Upper lobe of left lung (tissue), 6 donors: ENCODE measurements at places on chromosomes 5 and 9. TPM values are rescaled to one million over a fixed set of nuclear protein-coding genes. Genes with fewer than 3 reads are reported as not detected.

DNA sequence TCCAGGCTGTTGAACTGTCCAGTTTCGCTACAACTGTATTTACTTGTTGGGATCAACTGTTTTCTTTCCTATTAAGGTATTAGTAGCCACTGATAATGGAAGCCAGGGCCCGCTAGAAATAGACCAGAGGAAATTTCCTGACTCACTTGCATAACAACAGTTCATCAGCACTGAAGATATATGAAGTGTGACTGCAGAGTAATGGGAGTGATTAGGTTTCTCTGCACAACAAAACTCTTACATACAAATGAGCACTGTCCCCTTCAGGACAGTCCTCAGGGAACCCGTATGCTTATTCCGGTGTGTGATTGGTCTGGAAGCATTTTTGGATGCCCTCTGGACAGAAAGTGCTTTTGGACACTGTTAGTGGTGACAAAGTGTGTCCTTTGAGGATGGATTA, 55.3 kb downstream of the LIX1 start:
- H3K36me3 ChIP-seq: no peaks in the 10 kb centered on the region
- DNase-seq: no peak
- no peaks in the 10 kb centered on the region for H3K4me1 ChIP-seq
- no peak overlapping the region for H3K4me3 ChIP-seq
- H3K27ac ChIP-seq: no peak overlapping the region

DNA sequence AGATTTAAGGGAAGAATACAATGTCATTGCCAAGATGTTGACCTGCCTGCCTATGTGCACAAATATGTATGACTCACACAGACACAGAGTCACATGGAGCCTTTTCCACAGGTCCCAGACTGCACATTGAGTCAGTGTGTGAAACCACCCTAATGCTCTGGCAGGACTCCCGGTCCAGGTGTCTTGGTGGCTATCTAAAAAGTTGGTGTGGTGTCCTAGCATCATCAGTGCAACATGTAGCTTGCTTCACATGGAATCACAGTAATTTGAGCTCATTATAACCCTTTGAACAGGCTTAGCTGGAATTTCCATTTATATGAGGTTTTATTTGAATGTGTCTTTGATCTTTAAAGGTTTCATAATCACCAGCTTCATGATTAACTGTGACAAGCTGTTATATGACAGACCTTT, 10.7 kb downstream of the IFNA5 start:
- no peaks in the 10 kb centered on the region for H3K4me1 ChIP-seq
- no peaks in the 10 kb centered on the region for H3K27me3 ChIP-seq
- no peaks in the 10 kb centered on the region for H3K36me3 ChIP-seq
- no peak overlapping the region for H3K27ac ChIP-seq

- H3K27ac ChIP-seq: peak overlapping the region; percentile 80
- no peaks in the 10 kb centered on the region for H3K27me3 ChIP-seq
- peak overlapping the region; percentile 73 for H3K4me3 ChIP-seq
- no peak for DNase-seq
- H3K36me3 ChIP-seq: peaks cover 9% of the 10 kb centered on the region
- peaks cover 36% of the 10 kb centered on the region for H3K4me1 ChIP-seq
Observed at GRCh38 chr9:34375901-34376595, 650 bp downstream of the MYORG start.

DNA sequence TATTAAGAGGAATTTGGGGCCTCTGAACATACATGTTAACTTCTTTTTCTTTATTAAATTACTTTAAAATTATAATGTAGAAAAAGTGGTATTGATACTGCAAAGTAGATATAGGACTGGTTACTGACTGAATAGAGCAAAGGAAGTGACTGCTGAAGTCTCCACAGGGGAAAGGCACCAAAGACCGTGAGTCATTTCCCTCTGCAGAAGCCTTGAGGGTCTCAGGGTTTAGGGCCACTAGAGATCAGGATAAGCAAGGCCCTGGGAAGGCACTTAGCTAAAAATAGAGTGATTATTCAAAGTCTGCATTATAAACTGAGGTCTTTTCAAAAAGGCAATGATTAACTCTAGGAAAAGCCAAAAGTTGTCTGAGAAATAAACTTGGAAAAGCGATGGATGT, 44.7 kb upstream of the ITGA1 start:
- peaks cover 8% of the 10 kb centered on the region for H3K4me1 ChIP-seq
- no peaks in the 10 kb centered on the region for H3K36me3 ChIP-seq
- H3K27ac ChIP-seq: no peak overlapping the region

- DNase-seq: no peak
- H3K36me3 ChIP-seq: no peaks in the 10 kb centered on the region
- no peak overlapping the region for H3K27ac ChIP-seq
- no peak overlapping the region for H3K4me3 ChIP-seq
- no peaks in the 10 kb centered on the region for H3K4me1 ChIP-seq
Observed at GRCh38 chr5:36585701-36586100, 20.7 kb upstream of the SLC1A3 start.

DNA sequence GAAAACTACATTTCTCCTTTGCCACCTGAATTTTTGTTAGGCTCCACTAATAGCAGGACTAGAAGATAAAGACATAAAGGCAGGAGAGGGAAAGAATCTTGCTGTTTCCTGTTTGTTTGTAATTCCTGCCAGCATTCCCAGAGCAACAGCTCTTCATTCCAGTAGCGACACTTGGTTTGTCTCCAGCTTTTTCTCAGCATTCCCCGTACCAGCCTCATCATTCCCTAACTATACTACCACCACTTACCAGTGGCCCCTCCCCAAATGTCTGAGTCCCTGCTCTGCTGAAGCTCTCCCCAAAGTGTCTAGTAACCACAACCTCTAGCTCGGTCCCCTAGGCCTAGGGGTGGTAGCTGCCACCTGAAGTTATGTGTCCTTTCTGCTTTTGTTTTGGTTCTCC, 18.6 kb downstream of the CETN3 start:
- no peaks in the 10 kb centered on the region for H3K4me1 ChIP-seq
- H3K27me3 ChIP-seq: no peaks in the 10 kb centered on the region
- no peaks in the 10 kb centered on the region for H3K36me3 ChIP-seq
- no peak overlapping the region for H3K4me3 ChIP-seq
- no peak for DNase-seq

DNA sequence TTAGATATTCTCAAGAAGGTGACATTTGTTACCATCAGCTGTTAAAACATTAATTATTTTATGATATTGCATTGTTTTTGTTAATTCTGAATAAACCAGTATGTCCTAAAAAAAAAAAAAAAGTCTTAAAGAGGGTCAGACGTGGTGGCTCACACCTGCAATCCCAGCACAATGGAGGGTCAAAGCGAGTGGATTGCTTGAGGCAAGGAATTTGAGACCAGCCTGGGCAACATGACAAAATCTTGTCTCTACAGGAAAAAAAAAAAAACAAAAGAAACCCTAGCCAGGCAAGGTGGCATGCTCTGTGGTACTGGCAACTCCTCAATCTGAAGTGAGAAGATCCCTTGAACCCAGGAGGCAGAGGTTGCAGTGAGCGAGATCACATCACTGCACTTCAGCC, 46.8 kb downstream of the CYLC2 start:
- no peaks in the 10 kb centered on the region for H3K36me3 ChIP-seq
- no peaks in the 10 kb centered on the region for H3K4me1 ChIP-seq
- DNase-seq: no peak
- no peak overlapping the region for H3K4me3 ChIP-seq

GRCh38 chr5:38608874-38609273, 52.4 kb upstream of the LIFR start:
- peaks cover 14% of the 10 kb centered on the region for H3K4me1 ChIP-seq
- no peaks in the 10 kb centered on the region for H3K36me3 ChIP-seq
- no peak overlapping the region for H3K27ac ChIP-seq
- no peaks in the 10 kb centered on the region for H3K27me3 ChIP-seq
- H3K4me3 ChIP-seq: no peak overlapping the region

- H3K27ac ChIP-seq: no peak overlapping the region
- no peaks in the 10 kb centered on the region for H3K4me1 ChIP-seq
- H3K27me3 ChIP-seq: no peaks in the 10 kb centered on the region
- DNase-seq: no peak
- H3K4me3 ChIP-seq: no peak overlapping the region
Observed at GRCh38 chr5:34891981-34892380, 23.3 kb downstream of the RAD1 start.

DNA sequence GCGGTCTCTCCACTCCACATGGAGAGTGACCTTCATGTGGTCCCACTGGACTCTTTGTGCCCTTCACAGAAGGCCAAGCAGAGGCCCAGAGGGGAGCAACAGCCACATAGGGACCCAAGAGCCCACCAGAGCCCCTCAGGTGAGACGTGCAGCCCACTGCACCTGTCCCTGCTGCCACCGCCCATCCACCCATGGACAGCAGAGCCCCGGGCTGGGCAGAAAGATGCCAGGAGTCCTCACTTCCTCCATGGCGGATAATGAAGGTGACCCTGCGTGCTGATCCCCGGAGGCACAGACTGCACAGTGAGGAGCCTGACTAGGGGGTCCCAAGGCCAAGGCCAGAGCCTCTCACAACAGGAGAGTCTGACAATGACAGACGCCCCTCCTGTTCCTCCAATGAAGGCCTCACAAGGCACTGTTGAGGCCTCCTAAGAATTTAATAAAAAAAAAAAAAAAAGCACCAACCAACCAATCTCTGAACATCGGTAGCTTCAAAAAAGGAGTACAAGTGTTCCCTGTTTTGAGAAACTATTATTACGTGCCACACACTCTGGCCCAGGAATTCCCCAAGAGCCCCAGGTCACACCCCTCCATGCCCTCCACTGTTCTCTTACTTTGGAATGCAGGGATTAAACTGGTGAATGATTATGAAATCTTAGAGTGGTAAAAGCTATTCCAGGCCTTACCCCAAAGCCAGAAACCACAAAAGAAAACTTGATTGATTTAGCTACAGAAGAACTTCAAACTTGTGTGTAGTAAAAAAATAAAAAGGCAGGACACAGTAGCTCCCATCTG, 2.8 kb upstream of the PPP1R26 start:
- peak overlapping the region; percentile 42 for H3K27ac ChIP-seq
- H3K4me3 ChIP-seq: no peak overlapping the region
- peaks cover 12% of the 10 kb centered on the region for H3K4me1 ChIP-seq
- DNase-seq: no peak
- no peaks in the 10 kb centered on the region for H3K27me3 ChIP-seq

GRCh38 chr9:87227456-87227855, 270.2 kb upstream of the DAPK1 start:
- H3K27ac ChIP-seq: no peak overlapping the region

DNA sequence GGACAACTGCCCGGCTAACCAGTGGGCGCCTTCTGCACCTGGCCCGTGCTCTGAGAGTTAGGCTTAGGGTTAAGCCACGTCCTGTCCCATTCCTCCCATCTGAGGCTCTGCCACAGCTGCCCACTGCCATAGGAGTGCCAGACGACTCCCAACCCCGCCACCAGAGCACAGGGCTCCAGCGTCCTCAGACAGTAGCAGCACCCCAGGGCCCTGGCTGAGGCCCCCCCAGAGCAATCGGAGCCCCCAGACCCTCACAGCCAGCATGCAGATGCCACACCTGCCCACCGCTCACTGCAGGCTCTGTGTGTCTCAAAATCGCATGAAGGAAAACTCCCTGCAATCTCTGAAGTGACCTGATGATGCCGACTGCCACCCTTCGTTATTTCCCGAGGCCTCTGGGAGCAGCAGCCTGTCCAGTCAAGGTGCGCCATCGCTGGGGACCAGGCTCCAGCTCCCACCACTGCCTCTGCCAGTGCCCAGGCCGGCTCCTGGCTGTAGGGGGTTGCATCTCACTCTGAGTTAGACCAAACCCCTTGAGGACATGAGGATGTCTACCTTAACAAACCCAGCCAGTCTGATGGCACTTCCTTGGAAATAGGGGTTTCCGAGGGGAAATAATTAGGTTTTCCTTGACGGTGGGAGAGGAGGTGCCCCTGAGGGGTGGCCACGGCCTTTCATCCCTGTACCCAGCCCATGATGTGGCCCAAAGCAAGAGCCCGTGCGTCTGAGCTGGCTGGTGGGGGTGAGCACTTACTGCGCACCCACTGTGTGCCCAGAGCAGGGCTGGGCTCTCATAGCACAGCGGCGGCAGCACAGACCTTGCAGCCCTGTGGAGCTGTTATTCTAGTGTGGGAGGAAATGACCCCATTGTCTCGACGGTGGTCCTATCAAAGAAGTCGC, 58.0 kb upstream of the RNF130 start:
- H3K36me3 ChIP-seq: no peaks in the 10 kb centered on the region
- H3K4me1 ChIP-seq: peaks cover 8% of the 10 kb centered on the region
- H3K27me3 ChIP-seq: no peaks in the 10 kb centered on the region
- no peak overlapping the region for H3K27ac ChIP-seq

DNA sequence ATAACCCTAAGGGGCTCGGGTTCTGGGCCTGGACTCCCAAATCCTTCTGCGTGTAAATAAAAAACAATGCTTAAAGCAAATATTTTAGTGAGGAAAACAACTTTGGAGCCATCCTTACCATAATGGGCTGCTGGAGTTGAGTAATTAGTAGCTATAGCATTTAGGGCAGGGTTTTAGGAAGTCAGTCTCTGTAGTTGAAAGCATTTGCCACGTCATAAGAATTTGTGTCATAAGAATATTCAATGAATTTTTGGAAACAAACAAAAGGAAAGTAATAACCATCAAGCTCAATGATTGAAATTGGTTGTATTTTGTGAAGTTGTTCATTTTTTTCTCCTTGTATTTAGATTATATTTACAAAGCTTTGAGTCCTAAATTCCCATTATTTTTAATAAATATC, 114.8 kb upstream of the ELL2 start:
- no peak overlapping the region for H3K4me3 ChIP-seq
- H3K27ac ChIP-seq: no peak overlapping the region
- H3K27me3 ChIP-seq: no peaks in the 10 kb centered on the region
- H3K4me1 ChIP-seq: no peaks in the 10 kb centered on the region

GRCh38 chr9:131304676-131305355, 15.3 kb downstream of the PLPP7 start:
- H3K36me3 ChIP-seq: no peaks in the 10 kb centered on the region

- DNase-seq: no peak
- H3K4me3 ChIP-seq: no peak overlapping the region
- H3K27ac ChIP-seq: peak overlapping the region; percentile 99
- peaks cover 38% of the 10 kb centered on the region for H3K4me1 ChIP-seq
Observed at GRCh38 chr9:136485049-136486045, 2.5 kb upstream of the SEC16A start.

DNA sequence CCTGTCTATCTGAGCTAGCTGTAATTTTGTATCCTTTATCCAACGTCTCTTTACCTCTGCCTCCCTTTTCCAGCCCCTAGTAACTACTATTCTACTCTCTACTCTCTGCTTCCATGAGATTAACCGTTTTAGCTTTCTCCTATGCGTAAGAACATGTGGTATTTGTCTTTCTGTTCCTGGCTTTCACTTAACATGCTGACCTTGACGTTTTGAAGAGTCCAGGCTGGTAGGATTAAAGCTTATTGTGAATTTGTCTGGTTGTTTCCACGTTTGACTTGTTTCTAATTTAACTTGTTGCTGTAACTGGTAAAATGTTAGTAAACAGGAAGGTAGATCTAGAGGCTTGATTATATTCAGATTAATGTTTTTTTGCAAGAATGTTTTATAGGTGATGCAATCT, 385.3 kb downstream of the PSAT1 start:
- no peak for DNase-seq
- H3K4me1 ChIP-seq: no peaks in the 10 kb centered on the region
- no peaks in the 10 kb centered on the region for H3K27me3 ChIP-seq
- no peaks in the 10 kb centered on the region for H3K36me3 ChIP-seq

Gene OMD
- total RNA-seq: 4.8 TPM

Gene CAVIN4
- total RNA-seq: 0.88 TPM

Gene OR2S2
- not detected for total RNA-seq

Gene FOXD4L4
- total RNA-seq: 0.31 TPM

Gene KIF12
- total RNA-seq: 5.4 TPM

Gene C7
- total RNA-seq: 117 TPM

Gene RXFP3
- not detected for total RNA-seq

Gene SOHLH1
- not detected for total RNA-seq

Gene SKP1
- total RNA-seq: 155 TPM

Gene SPINK13
- total RNA-seq: not detected

Gene TPPP
- total RNA-seq: 16.0 TPM

Gene GABRP
- total RNA-seq: 0.20 TPM
